A549 treated with RU486 at 1 μM for 4 hours (cell line): ENCODE measurements at places on chromosomes 5 and 9. TPM values are rescaled to one million over a fixed set of nuclear protein-coding genes. Genes with fewer than 3 reads are reported as not detected.

AQP7 gene
- 0.35 to 0.74 TPM (median 0.53 TPM) in 5 replicates for total RNA-seq

BARHL1 gene
- not detected in 5 replicates for total RNA-seq

SKP2 gene
- 17.0 to 22.7 TPM (median 19.0 TPM) in 5 replicates for total RNA-seq

P4HA2 gene
- total RNA-seq: 36.0 to 46.4 TPM (median 42.2 TPM) in 5 replicates

PRDM9 gene
- not detected in 5 replicates for total RNA-seq

PAEP gene
- 0.25 to 0.66 TPM (median 0.30 TPM) in 3 of 5 replicates, not detected in the others for total RNA-seq

MAMDC2 gene
- total RNA-seq: 0.21 to 0.65 TPM (median 0.36 TPM) in 5 replicates
